ENCODE measurements at places on chromosomes 2 and 18. TPM values are rescaled to one million over a fixed set of nuclear protein-coding genes. Genes with fewer than 3 reads are reported as not detected.

Gene ADAM17
- total RNA-seq, result 25.6 TPM

DNA sequence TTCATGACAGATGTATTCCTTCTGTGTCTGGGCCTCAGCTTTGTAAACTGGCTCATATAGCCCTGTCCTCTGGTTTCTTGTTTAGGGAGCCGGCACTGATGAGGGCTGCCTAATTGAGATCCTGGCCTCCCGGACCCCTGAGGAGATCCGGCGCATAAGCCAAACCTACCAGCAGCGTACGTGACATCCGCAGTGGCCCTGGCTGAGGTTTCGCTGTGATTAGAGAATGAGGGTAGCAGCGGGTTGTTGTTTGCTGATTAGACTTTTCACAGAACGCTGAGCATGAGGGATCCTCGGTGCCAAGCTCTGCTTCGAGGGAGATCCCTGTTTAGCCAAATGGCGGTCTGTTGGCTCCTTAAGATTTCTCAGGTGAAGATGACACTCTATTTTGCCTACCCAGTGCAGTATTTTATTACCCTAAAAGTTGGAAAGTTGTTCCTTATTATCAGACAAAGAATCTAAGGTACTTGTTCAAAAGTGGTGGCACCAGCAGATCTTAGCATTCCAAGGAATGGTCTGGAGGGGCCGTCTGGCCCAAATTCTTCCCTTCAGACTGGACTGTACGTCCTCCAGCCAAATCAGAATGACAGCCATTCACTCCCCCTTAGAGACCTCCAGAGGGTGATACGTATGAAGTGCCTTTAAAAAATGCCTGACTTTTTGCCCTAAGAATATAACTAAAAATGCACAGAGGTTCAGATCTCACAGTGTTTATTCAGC lies 21.5 kb upstream of the GMCL1 start:
- DNase-seq, result no peak

DNA sequence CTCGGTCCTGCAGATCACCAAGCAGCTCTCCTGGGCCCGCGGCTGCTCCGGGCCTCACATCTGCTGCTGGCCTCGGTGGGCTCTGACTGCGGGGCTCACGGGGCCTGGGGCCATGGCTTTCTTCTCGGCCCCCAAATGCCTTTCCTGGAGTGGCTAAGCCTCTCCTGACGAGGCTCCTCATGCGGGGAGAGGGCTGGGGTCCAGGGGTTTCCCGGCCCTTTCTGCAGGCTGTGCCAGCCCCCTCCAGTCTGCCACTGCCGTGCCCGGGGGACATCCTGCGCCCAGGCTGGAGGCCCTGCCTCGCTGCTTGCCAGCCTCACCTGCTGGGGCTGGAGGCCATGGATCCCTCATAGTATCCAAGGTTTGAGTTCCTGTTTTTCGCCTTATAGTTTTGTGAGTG lies 23.8 kb downstream of the PRELID3A start:
- no peak for DNase-seq

- DNase-seq, result no peak
These were observed 134.5 kb downstream of the PTRHD1 start for GRCh38 chr2:24658531-24659202.

Gene ILKAP
- 47.6 TPM for total RNA-seq

All from ovary (tissue), 10 donors.